Left lung (tissue), 14 donors: ENCODE measurements at places on chromosomes 7 and 10. TPM values are rescaled to one million over a fixed set of nuclear protein-coding genes. Genes with fewer than 3 reads are reported as not detected.

TBX20 gene
- total RNA-seq = 0.12 TPM

DNA sequence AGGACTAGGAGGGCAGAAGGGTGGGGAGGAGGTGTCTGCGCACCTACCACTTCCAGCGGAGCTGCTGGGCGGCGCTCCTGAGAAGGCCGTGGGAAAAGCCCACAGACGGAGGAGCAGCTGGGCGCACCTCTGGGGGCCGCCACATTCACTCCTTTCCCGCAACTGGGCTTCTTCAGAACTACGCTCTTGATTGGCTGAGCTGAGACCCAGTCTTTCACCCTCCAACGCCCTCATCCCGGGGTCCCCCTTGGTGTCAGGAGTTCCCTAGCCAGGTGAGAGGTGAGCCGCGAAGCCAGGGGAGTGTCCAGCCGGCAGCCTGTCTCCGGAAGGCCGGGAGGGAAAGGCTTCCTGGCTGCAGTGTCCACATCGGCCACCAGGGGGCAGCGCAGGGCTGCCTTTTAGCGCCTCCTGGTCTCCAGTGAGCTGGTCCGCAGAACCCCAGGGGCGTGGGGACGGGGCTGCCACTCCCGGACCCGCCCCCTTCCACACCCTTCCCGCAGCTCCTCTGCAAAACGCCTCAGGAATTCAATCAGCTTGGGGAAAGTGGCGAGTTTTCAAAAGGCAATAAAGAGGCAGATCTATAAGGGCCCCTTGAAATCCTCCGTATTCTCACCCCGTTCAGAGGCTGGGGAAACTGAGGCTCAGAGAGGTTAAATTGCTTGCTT, 98.8 kb downstream of the CHST15 start:
- H3K27me3 ChIP-seq = peaks cover 45% of the 10 kb centered on the region
- H3K27ac ChIP-seq = no peak overlapping the region
- DNase-seq = peak; percentile 71
- peak overlapping the region; percentile 10 for H3K4me3 ChIP-seq

AKR1E2 gene
- 4.8 TPM for total RNA-seq

- no peaks in the 10 kb centered on the region for H3K4me1 ChIP-seq
- DNase-seq = no peak
- H3K36me3 ChIP-seq = no peaks in the 10 kb centered on the region
- H3K4me3 ChIP-seq = no peak overlapping the region
- H3K27me3 ChIP-seq = no peaks in the 10 kb centered on the region
- no peak overlapping the region for H3K27ac ChIP-seq
Observed at GRCh38 chr7:12549106-12549505, 21.4 kb upstream of the SCIN start.

DNA sequence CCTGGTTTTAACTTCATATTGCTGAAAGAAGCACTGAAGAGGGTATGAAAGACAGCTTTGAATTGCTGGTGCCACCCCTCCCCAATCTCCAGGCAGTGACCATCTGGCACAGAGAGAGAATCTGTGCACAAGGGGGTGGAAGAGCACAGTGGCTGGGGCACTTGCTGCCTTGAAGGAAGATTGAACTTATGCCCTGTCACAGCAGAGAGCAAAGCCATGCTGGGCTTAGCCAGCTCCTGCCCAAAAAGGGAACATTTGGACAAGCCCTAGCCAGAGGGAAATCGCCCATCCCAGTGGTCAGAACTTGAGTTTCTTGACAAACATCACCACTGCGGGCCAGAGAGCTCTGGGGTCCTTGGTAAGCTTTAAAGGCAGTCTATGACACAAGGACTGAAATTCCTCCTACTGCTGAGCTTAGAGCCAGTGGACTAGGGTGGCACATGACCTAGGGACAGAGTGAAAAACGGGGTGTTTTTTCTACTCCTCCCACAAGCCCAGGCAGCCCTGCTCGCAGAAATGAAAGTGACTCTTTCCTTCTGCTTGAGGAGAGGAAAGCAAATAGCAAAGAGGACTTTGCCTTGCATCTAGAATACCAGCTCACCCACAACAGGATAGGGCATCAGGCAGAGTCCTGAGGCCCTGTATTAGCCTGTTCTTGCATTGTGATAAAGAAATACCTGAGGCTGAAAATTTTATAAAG, 257.2 kb downstream of the CTNNA3 start:
- no peak for DNase-seq
- no peaks in the 10 kb centered on the region for H3K36me3 ChIP-seq
- no peak overlapping the region for H3K4me3 ChIP-seq
- H3K4me1 ChIP-seq = no peaks in the 10 kb centered on the region
- H3K27ac ChIP-seq = no peak overlapping the region
- no peaks in the 10 kb centered on the region for H3K27me3 ChIP-seq

DNA sequence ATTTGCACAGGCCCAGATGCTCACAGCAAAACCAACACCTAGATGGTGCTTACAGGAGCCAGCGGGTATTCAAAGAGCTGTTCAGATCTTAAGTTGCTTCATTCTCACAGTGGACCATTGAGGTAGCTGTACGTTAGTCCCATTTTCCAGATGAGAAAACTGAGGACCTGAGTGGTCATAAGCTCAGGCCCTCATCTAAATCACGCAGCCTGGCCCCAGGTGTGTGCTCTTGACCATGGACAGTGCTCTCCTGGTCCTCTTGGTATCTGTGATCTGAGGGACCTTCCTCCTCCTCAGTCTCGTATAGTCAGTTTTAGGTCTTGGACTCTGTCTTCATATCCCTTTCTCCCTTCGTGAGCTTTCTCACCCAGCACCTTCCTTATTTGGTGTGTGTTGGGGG, 43.7 kb downstream of the HTRA1 start:
- no peaks in the 10 kb centered on the region for H3K27me3 ChIP-seq
- no peak for DNase-seq
- no peaks in the 10 kb centered on the region for H3K36me3 ChIP-seq
- H3K4me1 ChIP-seq = peaks cover 3% of the 10 kb centered on the region
